NCI-H146 (cell line): ENCODE measurements at places on chromosomes 2 and 18.

GRCh38 chr2:191869781-191870180 lies 22.9 kb upstream of the CAVIN2 start:
- peak; percentile 23 for DNase-seq

- DNase-seq = no peak
Measured at GRCh38 chr2:151240433-151240832, 21.2 kb downstream of the RBM43 start.

DNA sequence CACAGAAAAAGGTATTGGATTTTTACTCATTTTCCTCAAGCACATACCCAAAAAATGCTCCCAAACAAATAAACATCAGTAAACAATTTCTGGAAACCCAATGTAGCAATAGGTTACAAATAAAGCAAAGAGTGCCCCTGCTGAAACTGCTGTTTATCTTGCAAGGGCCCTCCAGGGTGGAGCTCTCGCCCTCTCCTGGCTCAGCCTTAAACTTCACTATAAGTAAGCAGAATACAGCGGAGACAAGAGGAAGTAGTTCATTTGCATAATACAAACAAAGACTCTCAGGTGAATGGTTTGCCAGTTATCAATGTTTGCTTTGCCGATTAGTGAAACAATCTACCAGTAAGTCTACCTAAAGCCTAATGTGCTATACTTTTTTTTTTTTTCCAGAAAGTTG lies 437.6 kb downstream of the DLGAP1 start:
- DNase-seq = peak; percentile 23

DNA sequence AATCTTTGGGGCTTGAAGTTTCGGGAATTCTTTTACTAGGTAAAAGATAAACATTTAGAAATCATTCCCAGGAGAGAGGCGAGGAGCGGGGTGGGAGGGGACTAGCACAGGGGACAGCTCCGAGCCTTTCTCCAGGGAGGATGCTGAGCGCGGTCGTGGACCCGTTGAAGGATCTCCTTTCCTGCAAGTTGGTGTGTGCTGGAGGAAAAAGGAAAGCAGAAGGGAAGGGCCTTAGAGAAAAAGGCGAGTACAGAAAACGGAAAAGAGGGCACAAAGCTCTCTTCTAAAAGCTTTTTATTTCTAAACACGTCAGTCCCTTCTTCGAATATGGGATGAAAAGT lies 640 bp downstream of the SLC39A6 start:
- peak; percentile 47 for DNase-seq
